ENCODE measurements at places on chromosomes 4 and X. TPM values are rescaled to one million over a fixed set of nuclear protein-coding genes. Genes with fewer than 3 reads are reported as not detected.

CYLC1 gene
- total RNA-seq, result 8.9 TPM

PDE6B gene
- 7.0 TPM for total RNA-seq

RAB33A gene
- total RNA-seq, result 18.8 TPM

CT55 gene
- 6.5 TPM for total RNA-seq

DGKK gene
- under 0.01 TPM for total RNA-seq

ADH1B gene
- 14.4 TPM for total RNA-seq

CDX4 gene
- total RNA-seq, result not detected

SPANXN3 gene
- total RNA-seq, result not detected

BST1 gene
- 39.0 TPM for total RNA-seq

MAGEA1 gene
- not detected for total RNA-seq

AMER1 gene
- 3.4 TPM for total RNA-seq

AVPR2 gene
- 3.1 TPM for total RNA-seq

CD38 gene
- 9.6 TPM for total RNA-seq

EIF2S3 gene
- 220 TPM for total RNA-seq

ADGRL3 gene
- 101 TPM for total RNA-seq

ZNF711 gene
- 10.4 TPM for total RNA-seq

FATE1 gene
- not detected for total RNA-seq

CTPS2 gene
- total RNA-seq, result 17.8 TPM

C4orf51 gene
- total RNA-seq, result 5.8 TPM

GABRA4 gene
- 5.3 TPM for total RNA-seq

MAML3 gene
- 5.8 TPM for total RNA-seq

EREG gene
- total RNA-seq, result 3.9 TPM

SOWAHB gene
- 7.2 TPM for total RNA-seq

SLC9B2 gene
- total RNA-seq, result 6.0 TPM

MAGEC1 gene
- 0.48 TPM for total RNA-seq

CXCL11 gene
- 0.96 TPM for total RNA-seq

ARX gene
- not detected for total RNA-seq

PFKFB1 gene
- total RNA-seq, result not detected

TEX13A gene
- total RNA-seq, result not detected

SERTM2 gene
- 1.7 TPM for total RNA-seq

HPSE gene
- 2.9 TPM for total RNA-seq

PSAPL1 gene
- 0.24 TPM for total RNA-seq

HS3ST1 gene
- 2.4 TPM for total RNA-seq

UCP1 gene
- 1.2 TPM for total RNA-seq

PLXNB3 gene
- 23.6 TPM for total RNA-seq

SPIN4 gene
- 3.4 TPM for total RNA-seq

SPOCK3 gene
- total RNA-seq, result 8.7 TPM

SLC16A2 gene
- total RNA-seq, result 6.3 TPM

MAOB gene
- 0.48 TPM for total RNA-seq

MTNR1A gene
- total RNA-seq, result not detected

PRAF2 gene
- total RNA-seq, result 9.4 TPM

CITED1 gene
- not detected for total RNA-seq

FAM47E gene
- total RNA-seq, result 4.3 TPM

RNF212 gene
- total RNA-seq, result 9.1 TPM

DCHS2 gene
- total RNA-seq, result 10.6 TPM

GATA1 gene
- not detected for total RNA-seq

FAAH2 gene
- 2.9 TPM for total RNA-seq

GUCY1A1 gene
- 252 TPM for total RNA-seq

CSAG1 gene
- total RNA-seq, result 2.6 TPM

CCSER1 gene
- total RNA-seq, result 14.7 TPM
